ENCODE measurements at places on chromosomes 5 and 9.

- no peak for DNase-seq
Measured at GRCh38 chr5:39624268-39624886, 199.6 kb upstream of the DAB2 start.

GRCh38 chr5:74497706-74498105 is 142.8 kb downstream of the ENC1 start:
- no peak for DNase-seq

GRCh38 chr9:122606587-122606986 is 8.0 kb upstream of the OR1Q1 start:
- DNase-seq, result no peak

DNA sequence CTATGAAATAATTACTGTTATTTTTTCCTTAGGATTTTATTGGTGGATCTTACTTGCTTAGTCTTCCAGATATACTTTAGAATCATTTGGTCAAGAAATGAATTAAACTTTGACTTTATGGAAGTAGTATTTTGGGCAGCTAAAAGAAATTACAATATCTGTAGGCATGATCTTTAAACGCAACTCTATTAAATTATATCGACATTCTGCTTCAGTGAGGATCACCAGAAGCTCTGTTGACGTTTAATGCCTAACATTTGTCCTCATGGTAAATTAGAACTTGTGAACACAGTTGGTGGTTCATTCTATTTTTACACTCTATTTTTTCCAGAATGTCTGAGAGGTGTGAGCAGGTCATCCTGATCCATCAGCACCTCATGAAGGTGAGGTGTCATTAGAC is 211.6 kb downstream of the TMEM167A start:
- DNase-seq, result no peak

GRCh38 chr9:133057553-133057952 is 4.2 kb upstream of the CEL start:
- no peak for DNase-seq

DNA sequence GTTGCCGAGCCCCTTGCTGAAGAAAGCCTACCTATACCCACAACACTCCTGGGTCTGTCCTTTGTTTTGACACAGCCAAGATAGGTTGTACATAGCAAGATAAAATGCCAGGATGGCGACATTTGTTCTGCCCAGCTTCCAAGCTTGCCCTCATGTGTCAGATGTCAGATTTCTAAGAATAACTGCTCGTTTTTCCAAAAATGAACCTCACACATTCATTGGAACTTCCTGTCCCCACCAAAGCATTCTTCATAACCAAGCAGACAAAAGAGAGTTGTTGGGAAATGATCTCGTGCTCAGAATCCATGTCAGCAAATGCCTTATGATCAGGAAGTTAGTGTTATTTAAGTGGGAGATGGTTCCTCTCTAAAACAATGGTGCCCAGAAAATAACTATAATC is 210.1 kb downstream of the ZNF608 start:
- no peak for DNase-seq

DNA sequence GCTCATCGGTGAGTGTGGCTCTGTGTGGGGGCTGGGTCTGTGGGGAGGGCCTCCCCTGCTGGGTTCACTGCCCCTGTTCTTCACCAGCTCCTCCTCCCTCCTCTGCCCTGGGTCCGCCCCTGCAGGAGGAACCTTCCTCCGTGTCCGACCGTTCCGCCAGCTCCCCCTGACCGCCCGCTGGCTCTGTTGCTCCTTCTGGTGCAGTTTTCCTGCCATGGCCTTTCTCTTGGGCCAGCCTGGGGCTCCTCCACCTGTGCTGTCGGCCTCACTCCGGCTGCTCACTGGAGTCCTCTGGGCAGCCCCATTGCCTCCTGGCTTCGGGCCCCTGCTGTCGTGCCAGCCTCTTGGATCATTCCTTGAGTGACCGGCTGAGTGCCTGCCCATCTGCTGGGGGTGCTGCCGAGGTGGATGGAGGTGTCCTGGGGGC is 12.3 kb downstream of the RNU6ATAC start:
- no peak for DNase-seq

GRCh38 chr5:68253624-68254585 is 38.3 kb downstream of the PIK3R1 start:
- peak; percentile 71 for DNase-seq

DNA sequence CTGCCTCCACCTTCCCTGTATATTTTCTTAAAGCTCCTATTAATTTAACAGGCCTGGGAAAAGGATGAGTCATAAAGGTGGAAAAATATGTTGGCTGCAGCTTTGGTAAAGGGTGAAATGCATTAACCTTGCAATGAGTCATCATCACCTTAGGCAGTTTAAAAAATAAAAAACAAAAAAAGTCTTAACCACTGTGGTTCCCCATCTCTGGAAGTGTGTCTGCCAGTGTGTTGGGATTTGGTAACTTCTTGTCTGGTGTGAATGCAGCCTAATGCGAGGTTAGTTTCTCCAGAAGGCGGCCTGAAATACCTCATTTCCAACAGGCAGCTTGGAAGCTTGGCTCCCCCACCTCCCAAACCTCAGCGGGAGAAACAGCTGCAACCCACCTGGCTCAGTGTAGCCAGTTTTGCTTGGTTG is 265.3 kb upstream of the GAS1 start:
- DNase-seq, result no peak

GRCh38 chr5:179306191-179307012 is 38.9 kb downstream of the ADAMTS2 start:
- no peak for DNase-seq

DNA sequence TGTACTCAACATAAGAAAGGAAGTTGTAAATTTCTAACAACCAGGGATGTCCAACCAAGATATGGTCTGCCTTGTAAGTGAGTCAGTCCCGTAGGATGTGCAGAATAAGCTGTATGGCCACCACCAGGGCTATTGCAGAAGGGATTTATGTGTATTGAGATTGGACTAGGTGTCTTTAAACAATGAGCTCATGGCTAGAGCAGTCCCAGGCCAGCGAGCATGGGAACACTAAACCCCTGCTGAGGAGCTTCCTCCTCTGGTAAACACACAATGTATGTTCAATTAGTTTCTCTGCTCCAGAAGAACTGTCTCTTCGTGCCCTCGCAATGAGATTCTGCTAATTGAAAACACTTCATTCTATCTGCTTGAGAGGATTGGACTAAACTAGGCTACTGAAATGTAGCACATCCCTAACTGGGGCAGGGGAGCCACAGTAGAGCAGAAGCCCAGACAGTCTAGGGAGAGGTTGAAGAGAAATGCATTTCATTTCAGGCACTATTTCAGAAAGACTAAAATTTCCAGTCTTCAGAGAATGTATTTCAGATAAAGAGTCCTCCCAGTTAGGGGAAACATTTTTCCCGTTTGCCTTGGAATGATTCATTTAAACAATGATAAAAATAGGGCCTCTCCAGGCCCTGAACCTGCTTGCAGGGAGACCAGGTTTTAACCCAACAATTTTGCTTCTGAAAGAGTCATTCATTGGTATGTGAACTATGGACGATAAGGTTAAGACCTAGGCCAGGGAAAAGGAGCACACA is 154.7 kb downstream of the FAM114A2 start:
- DNase-seq, result no peak

DNA sequence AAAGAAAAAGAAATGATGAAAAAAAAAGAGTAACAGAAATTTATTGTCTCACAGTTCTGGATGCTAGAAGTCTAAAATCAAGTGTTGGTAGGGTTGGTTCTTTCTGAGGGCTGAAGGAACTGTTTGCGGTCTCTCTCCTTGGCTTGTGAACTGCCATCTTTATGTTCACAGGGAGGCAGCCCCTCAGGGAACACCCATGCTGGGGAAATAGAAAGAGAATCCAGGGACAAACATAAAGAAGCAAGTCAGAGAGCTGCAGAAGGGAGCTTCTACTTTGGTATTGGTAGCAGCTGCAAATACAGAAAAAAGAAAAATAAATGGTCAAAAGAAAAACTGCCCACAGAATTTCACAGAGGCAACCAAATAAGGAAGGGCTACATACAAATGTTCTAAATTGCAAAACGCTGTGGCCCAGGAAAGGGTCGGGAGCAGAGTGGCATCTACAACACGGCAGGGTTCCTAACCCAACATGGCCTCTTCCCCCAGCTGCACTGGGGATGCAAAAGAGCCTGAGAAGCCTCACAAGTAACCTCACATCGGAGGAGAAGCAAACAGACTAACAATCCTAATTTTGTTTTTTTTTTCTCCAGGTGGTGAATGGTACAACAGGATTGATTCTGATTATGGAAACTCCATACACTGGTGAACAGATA is 37.4 kb downstream of the ELOVL7 start:
- no peak for DNase-seq

GRCh38 chr9:129889122-129889940 is 54.1 kb downstream of the USP20 start:
- DNase-seq, result no peak

DNA sequence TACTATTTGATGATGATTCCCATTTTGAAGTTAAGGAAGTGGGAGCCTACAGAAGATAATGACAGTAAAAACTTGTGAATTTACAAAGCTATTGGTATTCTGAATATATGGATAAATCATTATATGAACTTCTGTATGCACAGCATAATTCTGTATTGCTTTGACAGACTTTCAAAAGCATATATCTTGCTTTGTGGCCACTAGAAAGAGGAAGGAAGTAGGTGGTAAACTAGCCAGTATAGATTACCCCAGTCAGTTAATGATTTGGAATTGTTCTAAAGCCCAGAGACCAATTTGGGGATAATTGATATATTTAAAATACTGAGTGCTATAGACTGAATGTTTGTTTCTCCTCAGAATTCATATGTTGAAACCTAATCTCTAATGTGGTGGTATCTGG is 53.0 kb downstream of the NR2F1 start:
- no peak for DNase-seq

GRCh38 chr9:79574136-79574535 is 2.4 kb downstream of the TLE4 start:
- no peak for DNase-seq

DNA sequence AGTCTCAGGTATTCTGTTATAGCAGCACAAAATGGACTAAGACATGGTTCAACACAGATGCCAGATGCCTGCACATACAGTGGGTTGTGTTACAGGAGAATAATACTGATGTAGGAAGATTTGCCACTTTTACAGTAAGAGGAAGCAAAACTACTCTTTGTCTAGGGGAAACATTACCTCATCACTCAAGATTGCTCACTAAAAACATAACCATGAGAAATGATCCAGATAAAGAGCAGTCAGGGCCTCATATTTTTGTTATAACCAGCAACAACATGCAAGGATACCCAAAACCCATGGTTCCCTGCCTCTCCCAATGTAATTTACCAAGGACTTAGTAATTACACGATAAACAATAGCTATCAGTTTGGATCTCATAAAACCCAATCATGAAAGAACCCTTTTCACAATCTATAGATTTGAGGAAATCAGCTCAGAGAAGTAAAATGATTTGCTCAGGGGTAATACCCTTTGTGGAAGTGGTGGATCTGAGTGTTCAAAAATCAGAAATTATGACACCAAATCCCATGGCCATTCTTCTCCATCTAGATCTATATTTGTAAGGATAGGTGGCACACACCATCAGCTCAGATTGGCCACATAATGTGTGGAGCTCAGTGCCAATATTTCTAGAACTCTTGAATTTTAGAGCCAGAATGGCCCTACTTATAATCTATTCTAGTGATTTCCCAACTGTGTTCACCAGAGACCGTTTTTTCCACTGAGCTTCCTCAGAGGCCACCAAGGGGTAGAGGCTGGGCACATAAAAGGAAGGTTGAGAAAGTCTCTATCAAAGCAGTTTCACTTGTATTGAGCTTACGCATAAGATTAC is 27.8 kb downstream of the DPYSL3 start:
- DNase-seq, result no peak

- no peak for DNase-seq
Measured at GRCh38 chr9:124078641-124079040, 67.1 kb downstream of the LHX2 start.

GRCh38 chr9:98610711-98611110 is 98.0 kb downstream of the GABBR2 start:
- no peak for DNase-seq

DNA sequence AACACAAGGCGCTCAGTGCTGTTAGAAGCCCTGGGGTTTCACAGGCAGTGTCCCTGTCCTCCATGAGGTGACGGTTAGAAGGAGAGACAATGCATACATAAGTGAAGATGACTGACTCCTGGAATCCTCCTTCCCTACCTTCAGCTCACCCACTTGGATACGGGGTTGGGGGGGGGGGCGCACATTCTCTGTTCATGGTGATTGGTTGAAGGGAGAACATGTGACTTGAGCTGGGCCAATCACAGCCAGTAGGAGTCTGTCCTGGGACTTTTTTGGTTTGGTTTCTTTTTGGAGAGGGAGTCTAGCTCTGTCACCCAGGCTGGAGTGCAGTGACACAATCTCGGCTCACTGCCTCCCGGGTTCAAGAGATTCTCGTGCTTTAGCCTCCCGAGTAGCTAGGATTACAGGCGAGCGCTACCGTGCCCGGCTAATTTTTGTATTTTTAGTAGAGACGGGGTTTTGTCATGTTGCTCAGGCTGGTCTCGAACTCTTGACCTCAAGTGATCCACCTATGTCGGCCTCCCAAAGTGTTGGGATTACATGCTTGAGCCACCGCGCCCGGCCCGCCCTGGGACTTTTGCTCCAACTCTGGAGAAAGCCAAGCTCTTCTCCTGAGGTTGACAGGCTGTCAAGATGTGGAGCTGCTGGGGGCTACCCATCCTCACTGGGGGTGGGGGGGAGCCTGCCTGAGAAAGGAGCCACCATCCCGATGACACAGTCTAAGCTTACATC is 30.8 kb downstream of the SH3PXD2B start:
- no peak for DNase-seq

DNA sequence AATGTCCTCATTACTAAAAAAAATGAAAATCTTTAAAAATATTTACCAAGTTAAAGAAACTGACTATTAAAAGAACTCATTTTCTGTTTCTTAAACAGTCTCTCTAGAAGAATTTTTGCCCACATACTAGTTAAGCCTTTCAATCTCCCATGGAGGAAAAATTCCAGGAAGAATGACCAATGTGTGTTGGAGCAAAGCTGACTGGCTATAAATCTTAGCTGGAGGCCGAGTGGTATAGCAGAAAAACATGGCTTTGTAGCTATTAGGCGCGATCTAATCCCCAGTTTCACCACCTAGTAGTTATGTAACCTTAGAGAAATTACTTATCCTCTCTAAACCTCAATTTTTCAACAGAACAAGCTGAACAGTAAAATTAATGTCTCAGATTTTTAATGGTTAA is 135.5 kb upstream of the PRLR start:
- no peak for DNase-seq

DNA sequence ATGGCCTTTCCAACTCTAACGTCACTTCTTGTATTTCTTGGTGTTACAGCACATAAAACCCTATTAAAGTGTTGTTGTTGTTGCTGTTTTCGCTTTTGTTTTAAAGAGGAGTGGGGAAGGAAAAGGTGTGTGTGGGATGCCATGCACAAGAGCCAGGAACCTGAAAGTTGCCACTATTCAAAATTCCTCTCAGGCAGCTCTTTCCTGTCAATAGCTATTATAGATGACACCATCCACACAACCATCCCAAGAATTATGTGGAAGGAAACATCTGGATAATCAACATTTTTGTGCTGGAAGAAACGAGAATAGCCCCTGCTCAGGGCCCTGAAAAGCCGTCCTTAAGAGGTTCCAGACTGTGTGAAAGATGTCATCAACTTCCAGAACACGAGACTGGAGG is 79.3 kb downstream of the SHB start:
- DNase-seq, result no peak

Measured in A673 (cell line).